Activated T-cell treated with anti-CD3 and anti-CD28 coated beads, Interleukin-2, amount 50 U/mL, for 1 hour (primary cell): ENCODE measurements at places on chromosomes 1 and 21.

GRCh38 chr1:67578397-67579020, 106.5 kb upstream of the GADD45A start:
- DNase-seq: no peak

- no peak for DNase-seq
These were observed 48.9 kb downstream of the AGPAT3 start for GRCh38 chr21:43913928-43914327.

DNA sequence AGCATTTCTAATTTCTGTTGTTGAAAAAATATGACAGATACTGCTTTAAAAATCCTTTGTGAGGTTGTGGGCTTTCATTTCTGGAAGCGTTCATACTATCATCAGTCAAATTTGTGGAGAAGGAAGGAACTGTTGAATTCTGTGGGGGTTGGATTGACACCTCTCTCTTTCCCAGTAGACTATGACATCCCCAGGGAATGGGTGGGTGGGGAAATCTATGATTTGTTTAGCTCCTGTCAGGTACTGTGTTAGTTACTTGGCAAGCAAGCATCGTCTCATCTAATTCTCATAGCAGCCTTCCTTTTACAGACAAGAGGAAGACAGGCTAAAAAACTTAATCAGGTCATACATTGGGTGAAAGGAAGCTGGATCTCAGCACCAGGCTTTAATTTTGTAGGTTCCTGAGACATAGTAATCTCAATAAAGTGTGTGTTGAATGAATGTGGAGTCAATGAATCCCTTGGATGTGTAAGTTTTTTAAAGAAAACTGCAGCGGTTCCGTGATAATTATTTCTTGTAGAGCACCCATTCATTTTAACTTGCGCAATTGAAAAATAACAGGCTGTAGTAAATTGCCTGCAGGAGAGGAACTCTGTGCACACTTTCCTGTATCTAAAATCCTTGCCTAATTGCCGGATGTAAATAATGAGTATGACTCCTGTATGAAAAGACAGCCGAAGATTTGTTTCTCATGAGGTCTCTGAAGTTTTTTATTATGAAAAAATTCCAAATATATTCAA, 60.6 kb downstream of the MYOM3 start:
- no peak for DNase-seq

DNA sequence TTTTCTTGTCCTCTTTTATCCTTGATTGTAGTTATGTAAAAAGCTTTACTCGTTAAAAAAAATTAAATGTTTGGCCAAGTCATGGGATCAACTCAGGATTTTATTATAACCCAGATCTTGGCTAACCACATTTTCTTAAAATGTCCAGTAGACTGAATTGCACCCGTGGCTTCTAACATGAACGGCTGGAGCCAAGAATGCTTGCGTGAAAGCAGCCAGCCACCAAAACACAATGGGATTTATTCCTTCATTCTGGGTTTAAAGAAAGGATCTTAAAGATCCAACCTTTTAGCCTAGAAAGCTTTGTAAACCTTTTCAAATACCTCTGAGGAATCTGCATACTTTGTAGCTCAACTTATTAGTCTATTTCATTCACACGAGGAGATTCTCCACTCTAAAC, 404.4 kb downstream of the USP25 start:
- no peak for DNase-seq

DNA sequence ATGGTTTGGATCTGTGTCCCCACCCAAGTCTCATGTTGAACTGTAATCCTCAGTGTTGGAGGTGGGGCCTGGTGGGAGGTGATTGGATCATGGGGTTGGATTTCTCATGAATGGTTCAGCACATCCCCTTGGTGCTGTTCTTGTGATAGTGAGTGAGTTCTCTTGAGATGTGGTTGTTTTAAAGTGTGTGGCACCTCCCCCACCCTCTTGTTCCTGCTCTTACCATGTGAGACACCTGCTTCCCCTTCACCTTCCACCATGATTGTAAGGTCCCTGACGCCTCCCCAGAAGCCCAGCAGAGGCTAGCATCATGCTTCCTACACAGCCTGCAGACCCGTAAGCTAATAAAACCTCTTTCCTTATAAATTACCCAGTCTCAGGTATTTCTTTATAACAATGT, 55.8 kb downstream of the SUSD4 start:
- no peak for DNase-seq

GRCh38 chr1:38141483-38141882, 94.9 kb upstream of the POU3F1 start:
- DNase-seq: no peak

- DNase-seq: no peak
These were observed 33.1 kb downstream of the PTPRU start for GRCh38 chr1:29269382-29269781.

GRCh38 chr1:63103682-63104081, 218.7 kb upstream of the FOXD3 start:
- no peak for DNase-seq

DNA sequence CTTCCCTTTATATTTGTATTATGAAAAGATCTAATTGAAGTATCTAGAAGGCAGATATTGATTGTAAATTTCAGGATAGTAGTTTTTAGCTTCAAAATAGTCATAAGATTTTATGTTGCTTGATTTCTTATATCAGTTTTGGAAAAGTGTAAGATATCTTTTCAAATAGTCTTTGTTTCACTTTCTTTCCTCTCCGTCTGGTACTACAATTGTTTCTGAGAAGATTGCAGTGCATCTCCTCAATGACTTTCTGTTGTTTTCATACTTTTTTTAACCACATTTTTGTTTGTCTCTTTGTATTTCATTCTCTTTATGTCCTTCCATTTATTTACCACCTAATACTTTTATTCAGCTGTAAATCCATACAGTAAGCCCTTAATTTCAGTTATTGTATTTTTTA, 964.6 kb upstream of the B3GALT2 start:
- DNase-seq: no peak

DNA sequence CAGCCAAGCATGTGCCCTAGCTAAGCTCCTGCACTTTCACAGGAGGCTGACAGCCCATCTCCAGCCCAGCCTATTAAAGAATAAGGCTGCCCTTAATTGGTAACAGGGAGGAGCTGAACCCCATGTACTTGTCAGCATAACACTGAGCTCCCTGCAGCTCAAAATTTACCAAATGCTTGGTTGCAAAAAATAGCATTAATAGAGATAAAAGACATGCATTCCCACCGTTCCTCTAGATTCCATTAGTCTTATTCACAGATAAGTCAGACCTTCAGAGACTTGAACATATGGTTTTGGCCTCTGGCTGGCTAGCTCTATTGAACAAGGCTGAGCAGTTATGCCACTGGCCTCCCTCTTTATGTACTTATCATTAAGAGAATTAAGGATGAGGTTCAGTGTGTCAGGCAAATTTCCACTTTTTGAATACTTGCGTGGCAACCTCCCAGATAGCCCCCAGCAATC, 29.2 kb downstream of the OLFML3 start:
- no peak for DNase-seq

- DNase-seq: no peak
These were observed 169.0 kb downstream of the RYR2 start for GRCh38 chr1:237211031-237211430.

DNA sequence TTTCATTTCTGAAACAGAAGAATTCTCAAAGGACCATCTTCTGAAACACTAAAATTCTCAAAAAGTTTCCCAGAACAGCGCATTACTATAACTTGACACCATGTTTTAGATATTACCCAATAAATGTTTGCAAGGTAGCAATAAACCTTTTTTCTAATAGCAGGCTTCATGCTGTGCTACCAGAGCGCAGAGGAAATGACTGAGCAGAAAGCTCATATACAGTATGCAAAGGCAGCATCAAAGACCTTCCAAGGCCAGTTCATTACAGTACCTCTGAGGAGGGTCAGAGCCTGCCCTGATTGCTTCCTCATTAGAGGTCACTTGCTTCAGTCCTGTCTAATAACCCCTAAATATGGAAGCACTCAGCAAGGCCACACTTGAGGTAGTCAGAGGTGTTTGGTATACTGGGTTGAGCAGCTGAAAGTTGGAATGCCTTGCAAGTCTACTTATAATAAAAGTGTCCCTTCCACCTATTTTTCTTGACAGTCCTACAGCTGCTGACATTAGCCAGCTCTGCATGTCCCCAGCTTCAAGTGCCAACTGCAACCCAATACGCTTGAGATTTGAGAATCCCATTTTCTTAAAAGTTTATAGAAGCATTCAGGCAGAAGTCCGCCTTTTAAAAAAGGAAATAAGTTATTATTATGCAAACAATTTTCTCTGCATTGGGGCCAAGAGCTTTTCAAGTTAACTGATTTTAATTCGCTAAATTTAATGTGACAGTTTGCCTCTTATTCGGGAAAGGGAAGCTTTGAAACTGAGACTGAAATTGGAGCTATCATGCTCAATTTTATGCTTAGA, 207.2 kb downstream of the ZC3H11B start:
- no peak for DNase-seq

- DNase-seq: no peak
These were observed 62.5 kb downstream of the SLC16A1 start for GRCh38 chr1:112893288-112894009.

DNA sequence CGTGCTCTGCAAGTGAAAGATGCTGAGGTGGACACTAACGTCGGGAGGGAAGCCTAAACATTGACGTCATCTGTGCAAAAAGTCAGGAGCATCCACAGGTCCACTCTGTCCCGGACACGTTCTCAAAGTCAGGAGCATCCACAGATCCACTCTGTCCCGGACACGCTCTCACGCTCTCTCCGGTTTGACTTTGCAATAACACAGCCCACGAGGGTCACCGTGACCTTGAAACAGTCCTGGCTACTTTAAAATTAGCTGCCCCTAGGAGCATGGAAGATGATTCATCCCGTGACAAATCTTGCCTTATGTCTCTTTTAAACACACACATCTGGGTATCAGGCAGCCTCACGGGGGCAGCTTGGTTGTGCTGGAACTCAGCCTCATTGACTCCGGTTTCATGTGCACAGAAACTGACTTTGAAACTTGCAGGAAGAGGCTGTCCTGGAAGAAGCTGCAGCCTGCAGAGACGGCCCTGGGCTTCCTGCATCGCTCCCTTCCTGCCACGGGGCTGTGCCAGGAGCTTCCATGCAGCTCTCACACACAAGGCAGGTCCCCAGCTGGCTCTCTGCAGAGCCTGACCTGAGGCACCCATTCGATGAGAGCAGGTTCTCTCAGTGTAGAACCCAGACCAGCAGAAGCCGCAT, 18.1 kb upstream of the COL18A1 start:
- DNase-seq: no peak

GRCh38 chr21:38495696-38496095, 2.6 kb downstream of the ERG start:
- DNase-seq: no peak

- DNase-seq: no peak
These were observed 77.3 kb upstream of the BCAR3 start for GRCh38 chr1:93758842-93759515.

DNA sequence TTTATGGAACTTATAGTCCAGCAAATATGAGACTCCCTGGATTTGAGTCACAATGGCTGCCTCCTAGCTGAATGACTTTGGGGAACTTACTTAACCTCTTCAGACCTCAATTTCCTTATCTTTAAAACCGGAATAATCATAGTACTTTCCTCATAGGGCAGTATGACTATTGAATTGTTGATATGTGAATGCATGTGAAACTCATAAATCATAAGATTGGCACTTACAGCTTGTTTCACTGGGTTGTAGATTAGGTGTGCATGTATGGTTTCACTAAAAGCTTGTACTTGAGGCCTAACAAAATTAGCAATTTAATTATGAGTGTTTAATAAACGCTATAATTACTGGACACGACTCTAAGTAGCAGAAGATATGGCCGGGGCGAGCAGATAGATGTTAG, 72.5 kb downstream of the ST6GALNAC5 start:
- no peak for DNase-seq

DNA sequence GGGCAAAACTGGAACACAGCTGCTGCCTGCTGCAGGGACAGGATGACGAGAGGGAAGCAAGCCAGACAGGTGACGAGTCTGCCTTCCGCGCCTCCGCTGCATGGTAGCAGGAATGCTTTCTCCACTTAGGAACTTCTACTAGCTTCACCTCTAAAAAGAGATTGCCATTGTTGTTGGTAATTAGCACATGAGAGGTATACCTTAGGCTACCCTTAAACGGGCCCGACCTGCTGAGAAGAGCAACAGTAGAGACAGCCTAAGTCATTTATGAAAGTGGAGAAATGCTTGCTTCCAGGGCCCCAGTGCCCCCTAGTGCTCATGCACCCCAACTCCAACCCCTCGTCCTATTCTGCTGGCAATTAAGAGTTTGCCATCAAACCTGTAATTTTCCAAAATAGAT, 96.9 kb upstream of the AKT3 start:
- peak; percentile 48 for DNase-seq

GRCh38 chr1:204116539-204116938, 35.3 kb downstream of the ETNK2 start:
- no peak for DNase-seq

- no peak for DNase-seq
These were observed 12.7 kb downstream of the TBX19 start for GRCh38 chr1:168293356-168293755.

DNA sequence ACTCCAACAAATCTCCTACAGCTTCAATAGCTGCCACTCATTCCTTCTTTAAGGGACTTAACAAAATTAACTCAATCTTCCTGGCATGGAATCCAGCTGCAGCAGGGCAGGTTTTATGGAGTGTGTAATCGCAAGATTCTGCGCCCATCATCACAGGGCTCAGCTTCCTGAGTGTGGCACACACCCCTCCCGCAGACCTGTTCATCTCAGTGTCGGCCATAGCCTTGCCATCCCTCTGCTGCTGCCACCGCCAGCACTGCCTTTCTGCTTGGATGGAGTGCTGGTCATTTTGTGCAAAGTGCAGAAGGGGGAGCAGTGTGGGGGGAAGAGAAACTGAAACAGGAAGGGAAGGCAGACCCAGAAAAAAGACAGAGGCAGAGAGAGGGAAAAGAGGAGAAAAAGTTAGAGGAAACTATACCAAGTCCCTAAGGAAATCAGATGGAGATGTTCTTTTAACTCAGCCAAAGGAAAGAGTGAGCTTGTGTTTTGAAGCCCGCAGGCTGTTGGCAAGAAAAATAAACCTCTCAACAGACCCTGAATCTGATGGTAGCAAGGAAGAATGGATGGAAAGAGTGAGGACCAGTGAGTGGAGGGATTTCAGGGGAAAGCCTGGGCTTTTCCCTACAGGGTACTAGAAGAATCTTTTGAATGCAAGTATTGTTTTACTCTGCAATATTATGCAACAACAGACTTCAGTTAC, 324.2 kb downstream of the SEC16B start:
- DNase-seq: no peak

DNA sequence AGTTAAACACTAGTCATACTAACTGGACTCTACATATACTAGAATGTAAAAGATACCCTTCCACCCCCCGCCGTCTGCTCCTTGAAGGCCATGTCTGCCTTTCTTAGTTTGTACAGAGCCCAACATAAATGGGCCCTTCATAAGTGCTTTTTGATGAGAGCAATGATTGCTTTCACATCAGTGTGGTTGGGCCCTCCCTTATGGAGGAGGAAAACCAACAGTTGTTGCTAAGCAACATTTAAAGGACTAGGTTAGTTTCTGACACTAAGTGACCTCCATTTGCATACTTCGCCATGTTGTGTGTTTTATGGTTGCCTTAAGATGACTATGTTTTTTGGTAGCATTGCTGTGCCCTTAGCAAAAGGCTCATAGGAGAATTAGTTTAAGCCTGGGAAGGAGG, 182.0 kb upstream of the SGIP1 start:
- DNase-seq: no peak

- DNase-seq: no peak
These were observed 842.2 kb downstream of the USP25 start for GRCh38 chr21:16572032-16572431.

- no peak for DNase-seq
These were observed 1.3 kb downstream of the PRAMEF12 start for GRCh38 chr1:12774801-12775345.

GRCh38 chr1:185096531-185096930, 51.2 kb downstream of the RNF2 start:
- DNase-seq: no peak
